ENCODE measurements at places on chromosomes 3 and 15.

GRCh38 chr3:190860521-190860920 is 2.0 kb downstream of the GMNC start:
- no peak for DNase-seq

- no peak for DNase-seq
These were observed 22.4 kb downstream of the FOXB1 start for GRCh38 chr15:60026555-60026954.

DNA sequence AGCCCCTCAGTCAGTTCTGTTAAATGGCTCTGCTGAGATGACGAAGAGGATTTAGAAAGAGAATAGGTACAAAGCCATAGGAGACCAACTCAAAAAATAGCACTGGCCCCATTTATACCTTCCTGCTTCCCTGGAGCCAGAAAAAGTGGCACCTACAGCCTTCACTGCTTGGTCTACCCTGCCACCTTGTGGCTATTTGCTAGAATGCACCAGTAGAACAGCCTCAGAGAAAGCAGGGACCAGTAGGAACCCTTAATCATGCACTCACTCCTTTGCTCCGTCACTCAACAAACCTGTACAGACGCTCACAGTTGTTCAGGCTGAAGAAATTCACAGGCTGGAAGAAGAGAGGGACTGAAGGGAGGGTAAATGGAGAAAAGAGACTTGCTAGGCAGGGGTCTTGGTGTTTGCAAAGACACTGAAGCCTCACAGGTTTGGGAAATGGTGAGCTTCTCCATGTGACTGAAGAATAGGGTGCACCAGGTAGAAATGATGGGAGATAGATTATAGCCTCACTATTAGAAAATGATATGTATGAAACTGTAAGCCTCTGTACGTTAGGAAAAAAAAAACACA is 12.1 kb upstream of the RTP2 start:
- peak; percentile 23 for DNase-seq

GRCh38 chr3:156586905-156587759 is 32.2 kb upstream of the SSR3 start:
- DNase-seq, result no peak

DNA sequence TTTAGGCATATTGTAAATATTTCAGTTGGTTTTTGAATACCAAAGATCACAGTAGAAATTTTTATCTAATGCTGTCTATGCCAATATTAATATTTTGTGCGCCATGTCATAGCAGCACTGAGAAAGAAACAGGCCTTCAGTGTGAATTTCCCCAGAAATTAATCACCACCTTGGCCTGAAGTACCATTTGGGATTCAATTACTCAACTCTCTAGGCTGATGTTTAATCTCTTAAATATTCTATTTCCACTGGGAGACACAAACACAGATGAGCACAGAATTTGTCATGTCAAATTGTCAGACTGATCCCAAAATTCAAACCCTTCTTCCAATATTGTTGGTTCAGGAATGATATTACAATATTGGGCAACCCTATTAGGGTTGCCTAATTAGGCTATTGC is 509.3 kb downstream of the ROBO1 start:
- no peak for DNase-seq

GRCh38 chr15:32096213-32096612 is 65.9 kb downstream of the CHRNA7 start:
- no peak for DNase-seq

DNA sequence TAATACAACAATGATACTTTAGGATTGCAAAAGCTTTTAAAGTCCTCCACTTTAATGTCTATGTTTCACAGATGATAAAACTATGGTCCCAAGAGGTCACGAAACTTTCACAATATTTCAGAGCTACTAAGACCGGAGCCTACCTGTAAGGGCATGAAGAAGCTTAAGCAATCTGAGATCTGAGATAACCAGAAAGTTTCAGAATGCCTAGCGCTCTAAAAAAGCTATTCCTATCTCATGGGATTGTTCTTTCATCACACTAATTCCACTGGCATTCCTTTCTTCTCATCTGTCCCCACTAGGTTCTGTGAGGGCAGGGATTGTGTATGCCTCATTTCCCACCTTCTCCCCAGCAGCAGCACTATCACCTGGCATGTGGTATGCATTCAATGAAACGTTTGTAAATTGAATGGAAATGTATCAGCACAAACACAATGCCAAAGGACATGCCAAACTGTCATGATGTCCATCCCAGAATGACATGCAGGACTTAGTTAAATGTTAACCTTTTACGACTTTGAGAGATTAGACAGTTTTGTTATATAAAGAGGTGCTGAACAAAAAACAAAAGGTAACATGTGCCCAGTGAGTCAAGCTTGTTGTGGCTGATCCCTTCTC is 104.7 kb upstream of the NR2F2 start:
- DNase-seq, result no peak

GRCh38 chr15:48609486-48609885 is 36.0 kb downstream of the FBN1 start:
- no peak for DNase-seq

DNA sequence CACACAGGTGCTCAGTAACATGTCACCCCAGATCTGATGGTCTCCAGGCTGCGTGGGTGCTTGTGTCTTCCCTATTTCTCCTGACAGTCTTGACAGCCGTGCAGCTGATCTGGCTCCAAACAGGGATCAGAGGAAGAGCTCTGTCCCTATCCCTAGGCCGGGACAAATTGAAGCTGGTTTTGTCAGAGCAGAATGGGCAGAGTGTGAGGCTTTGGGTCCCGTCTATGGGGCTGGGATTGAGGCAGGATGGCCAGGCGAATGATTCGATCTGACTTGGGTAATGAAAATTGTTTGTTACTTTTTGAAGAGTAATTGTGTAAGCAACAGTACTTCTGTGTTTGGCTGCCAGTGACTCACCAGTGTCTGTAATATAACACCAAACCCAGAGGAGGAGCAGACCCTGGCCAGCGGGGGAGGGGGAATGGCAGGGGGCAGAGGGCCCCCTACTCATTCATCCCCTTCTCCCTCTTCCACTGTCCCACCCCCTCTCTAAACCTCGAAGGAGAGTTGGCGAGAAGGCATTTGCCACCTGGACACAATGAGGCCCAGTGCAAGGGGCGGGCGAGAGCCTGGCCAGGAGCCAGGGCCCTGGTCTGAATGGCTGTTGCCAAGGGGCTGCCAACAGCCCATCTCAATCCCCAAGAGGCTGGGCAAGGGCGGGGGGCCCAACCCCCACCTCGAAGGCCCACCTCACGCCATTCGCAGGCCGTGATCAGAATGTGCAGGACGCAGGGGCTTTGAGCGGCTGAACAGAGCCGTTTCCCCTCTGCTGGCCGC is 4.9 kb upstream of the MAGEF1 start:
- DNase-seq, result peak; percentile 27

GRCh38 chr15:68564173-68564572 is 14.6 kb upstream of the CORO2B start:
- DNase-seq, result no peak

DNA sequence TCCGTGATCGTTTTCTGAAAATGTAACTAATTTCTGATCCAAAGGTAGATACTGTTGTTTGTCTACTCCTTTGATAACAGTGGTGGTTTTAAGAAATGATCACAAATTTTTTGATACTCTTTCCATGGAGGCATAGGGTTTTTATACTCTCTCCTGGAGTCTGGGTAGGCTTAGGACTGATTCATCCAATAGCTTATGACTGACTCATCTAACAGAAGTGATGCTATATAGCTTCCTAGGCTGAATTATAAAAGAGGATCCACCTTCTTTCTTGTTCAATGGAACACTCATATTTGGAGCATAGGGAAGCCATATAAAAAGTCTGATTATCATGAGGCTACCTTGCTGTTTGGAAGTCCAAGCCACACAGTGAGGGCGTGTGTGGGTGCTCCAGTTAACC is 84.3 kb downstream of the CHST2 start:
- DNase-seq, result no peak

DNA sequence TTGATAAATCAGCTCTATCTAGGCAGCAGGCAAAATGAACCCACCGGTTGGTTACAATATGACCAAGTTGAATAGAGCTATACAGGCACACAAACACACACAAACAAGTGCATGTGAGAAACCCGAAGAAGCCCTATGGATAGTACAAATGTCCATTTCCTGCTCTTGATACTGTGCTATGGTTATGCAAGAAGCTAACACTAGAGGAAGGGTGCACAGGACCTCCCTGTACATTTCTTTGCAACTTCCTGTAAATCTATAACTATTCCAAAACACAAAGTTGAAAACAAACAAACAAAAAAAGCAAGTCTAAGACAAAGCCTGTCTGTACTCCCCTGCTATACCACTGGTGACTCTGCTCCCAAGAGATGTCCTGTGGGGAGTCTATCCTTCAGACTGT is 8.2 kb upstream of the FAM240A start:
- no peak for DNase-seq

DNA sequence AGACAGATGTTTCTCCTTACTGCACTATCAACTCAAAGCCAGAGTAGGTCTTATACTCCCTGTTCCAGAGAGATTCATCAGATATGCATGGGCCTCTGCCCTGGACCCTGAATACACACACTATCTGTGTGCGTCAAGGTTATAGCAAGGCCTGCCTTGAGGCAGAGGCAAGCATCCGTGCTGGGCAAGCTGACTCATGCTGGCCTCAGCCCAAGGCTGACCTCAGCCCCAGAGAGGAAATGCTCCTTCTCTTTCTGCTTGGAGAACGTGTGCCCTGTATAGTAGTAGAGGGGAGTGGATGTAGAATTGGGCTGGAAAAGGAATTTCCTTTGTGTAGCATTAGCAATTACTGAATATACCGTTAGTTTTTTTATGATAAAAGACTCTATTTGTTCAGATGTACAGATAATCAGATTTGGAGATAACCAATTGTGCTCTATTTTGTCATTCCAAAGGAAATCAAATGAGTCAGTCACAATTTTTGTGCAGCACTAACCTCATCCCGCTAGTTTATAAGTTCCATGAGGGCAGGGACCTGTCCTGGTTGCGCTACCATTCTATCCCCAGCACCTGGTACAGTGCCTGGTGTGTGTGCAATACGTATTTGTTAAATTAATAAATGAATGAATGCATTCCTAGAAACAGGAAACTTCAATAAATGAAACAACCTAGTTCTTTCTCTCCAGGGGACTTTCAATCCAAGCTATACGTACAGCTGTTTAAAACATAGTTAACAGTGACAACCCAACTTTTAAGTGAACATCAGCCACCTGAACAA is 13.3 kb upstream of the PAQR9 start:
- no peak for DNase-seq

- DNase-seq, result no peak
These were observed 83.9 kb upstream of the FAM98B start for GRCh38 chr15:38369936-38370478.

- no peak for DNase-seq
These were observed 132.2 kb upstream of the SLC24A5 start for GRCh38 chr15:47988564-47988963.

DNA sequence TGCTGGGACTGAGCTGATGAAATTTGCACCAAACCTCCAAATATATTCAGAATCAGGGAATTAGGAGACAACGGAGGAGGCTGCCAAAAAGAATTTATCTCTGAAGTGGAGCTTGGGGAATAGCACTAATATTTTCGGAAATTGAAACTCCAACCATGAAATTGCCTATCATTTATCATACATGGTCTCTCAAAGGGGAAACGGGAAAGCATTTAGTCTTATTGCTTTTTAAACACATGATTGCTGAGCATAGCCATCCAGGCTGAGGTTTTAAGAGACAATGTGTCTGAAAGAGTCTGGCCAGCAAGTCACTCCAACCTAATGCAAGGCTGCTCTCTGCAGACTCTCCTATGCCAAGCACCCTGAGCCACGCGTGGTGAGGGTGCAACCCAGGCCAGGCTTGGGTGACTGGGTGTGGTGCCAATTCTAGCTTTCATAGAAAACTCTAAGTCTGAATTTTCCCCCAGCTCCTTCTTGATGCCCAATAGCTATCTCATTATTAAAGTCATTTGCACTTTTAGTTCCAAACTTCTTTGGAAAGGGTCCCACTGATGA is 200.2 kb downstream of the RPLP1 start:
- no peak for DNase-seq

DNA sequence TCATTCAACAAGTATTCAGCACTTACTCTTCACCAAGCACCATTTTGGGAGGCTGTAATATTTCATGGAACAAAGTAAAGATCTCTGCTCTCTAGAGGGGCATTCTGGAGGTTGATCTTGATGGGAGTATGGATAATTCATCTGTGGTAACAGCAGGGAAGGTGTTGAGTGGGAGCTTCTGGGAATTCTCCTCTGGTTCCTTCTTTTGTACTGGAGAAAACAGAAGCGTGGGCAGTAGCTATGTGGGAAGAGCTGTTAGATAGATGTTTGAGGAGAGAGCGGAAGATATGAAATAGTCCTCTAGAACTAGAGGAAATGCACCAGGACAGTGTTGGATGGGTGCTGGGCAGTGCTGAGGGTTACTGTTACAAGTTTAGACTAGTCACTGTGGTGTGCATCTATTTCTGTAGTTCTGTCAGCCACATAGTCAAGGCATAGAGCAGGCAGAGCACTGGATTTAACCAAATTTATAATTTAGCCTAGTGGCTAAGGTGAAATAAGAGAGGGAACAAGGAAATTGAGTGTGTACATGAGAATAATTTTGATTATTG is 9.6 kb downstream of the NMD3 start:
- DNase-seq, result no peak

GRCh38 chr3:52846432-52846965 is 11.7 kb upstream of the MUSTN1 start:
- no peak for DNase-seq

DNA sequence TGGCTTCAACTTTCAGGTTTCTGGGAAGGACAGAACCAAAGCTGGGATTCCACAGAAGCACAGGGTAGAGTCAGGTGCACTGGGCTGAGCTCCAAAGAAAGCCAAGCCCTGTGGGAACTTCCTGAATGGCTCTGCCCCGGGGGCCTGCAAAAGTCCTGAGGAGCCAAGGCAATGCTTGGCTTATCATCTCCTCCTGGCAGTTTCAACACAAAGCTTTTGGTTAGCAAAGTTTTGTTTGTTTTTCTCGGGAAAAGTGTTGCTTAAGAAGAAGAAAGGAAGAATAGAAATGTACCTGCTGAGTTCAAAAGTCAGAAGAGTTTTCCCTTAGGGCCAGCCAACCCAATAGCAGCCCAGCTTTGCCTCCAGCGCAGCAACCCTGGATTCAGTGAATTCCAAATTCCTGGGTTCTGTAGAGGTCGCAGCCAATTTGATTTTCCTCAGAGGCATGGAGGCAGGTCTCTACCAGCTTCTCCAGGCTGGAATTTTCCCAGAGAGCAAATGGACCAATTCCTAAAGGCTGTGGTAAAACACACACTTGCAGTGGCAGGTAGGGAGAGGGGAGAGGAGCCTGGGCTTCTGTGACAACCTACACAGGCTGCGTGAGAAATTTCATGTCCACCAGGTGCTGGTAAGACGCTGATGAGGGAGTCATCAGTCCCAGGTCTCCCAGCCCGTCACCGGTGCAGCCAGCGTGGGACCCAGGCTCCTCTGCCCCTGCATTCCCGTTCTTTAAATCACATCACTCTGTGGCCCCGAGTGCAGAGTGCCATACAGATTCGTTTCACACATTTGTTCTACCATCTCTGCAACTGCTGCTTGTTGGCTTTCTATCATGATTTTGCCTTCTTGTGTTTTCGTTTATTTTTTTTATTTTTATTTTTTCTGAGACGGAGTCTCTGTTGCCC is 54.3 kb upstream of the SNRPA1 start:
- no peak for DNase-seq

DNA sequence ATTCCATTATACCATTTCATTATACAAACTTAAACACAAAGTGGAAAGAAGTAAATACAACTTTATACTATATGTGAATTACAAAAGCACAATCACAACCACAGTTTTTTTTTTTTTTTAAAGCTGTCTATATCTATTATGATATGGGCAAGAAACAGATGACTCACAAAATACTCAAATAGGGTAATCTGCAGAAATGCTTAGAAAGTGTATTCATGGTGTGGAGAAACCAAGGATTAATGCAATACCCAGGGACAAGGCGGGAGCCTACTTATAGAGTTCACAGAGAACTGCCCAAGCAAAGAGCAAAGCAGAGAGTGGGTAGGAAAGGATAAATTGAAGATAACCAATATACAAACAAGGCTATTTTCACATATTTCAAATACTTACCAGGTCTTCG is 332.0 kb downstream of the FHIT start:
- DNase-seq, result no peak

Measured in NCI-H1436 treated with DMSO at 0.1 percent for 48 hours (cell line).